ENCODE measurements at places on chromosomes 7 and 10.
A peak's percentile ranks its signal among the peaks of the same experiment; 100 is the strongest.

DNA sequence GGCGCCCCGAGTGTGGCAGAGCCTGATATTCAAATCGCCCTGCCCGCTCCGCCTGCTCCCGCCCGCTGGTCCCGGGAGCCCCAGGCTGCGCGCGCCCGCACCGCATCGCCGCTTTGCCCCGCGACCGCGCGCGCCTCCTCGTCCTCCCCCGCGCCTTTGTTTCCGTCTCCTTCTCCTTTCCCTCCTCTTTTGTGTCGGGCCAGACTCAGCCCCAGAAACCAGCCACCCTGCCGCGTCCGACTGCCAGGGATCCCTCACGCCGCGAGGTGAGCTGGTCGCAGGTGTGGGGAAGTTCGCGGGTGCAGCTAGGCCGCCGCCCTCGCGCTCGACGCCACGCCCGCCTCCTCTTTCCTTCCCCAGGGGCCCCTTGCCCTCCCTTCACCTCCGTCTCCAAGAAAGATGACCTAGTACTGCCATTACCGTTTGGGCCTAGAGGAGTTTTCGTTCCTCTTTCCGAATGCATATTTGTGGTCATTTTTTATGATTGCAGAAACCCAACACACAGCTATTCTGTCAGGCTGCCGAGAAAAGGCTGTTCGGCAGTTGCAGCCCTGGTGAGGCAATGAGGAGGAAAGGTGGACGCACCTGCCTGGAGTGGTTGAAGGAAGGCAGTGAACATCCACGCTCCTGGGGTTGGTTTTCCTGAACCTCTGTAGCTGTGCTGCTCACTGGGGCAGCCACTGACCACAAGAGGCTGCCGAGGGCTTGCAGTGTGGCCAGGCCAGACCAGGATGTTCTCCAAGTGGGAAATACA, 107.3 kb downstream of the SNX10 start:
- peak; percentile 50 for DNase-seq

DNA sequence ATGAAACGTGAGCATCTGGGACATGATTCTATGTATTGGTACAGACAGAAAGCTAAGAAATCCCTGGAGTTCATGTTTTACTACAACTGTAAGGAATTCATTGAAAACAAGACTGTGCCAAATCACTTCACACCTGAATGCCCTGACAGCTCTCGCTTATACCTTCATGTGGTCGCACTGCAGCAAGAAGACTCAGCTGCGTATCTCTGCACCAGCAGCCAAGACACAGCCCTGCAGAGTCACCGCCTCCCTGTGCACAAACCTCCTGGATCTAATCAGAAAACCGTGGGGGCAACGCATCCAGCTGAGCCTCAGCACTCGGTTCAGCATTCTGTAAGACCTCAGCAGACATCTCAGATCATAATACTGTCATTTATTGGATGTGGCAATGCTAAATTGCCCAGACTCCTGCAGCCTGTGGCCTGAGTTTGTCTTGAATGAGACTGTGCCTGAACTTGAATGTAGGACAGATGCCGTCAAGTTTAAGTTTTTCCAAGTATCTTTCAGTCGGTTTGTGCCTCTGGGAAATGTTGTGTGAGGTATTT, 41.5 kb upstream of the PRSS58 start:
- no peak for DNase-seq

GRCh38 chr7:132576721-132577085, 433 bp upstream of the PLXNA4 start:
- no peak for DNase-seq

DNA sequence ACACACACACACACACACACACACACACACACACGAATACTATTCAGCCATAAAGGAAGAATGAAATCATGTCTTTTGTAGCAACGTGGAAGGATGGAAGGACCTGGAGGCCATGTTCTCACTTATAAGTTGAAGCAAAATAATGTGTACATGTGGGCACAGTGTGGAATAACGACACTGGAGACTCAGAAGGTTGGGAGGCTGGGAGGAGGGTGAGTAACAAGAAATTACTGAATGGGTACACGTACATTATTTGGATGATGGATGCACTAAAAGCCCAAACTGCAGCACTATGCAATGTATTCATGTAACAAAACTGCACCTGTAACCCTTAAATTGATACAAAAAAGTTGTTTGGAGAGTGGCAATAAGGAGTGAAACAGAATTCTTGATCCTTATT, 32.1 kb downstream of the KMT2C start:
- no peak for DNase-seq

GRCh38 chr10:90644165-90644564, 213.7 kb downstream of the HTR7 start:
- DNase-seq, result no peak

DNA sequence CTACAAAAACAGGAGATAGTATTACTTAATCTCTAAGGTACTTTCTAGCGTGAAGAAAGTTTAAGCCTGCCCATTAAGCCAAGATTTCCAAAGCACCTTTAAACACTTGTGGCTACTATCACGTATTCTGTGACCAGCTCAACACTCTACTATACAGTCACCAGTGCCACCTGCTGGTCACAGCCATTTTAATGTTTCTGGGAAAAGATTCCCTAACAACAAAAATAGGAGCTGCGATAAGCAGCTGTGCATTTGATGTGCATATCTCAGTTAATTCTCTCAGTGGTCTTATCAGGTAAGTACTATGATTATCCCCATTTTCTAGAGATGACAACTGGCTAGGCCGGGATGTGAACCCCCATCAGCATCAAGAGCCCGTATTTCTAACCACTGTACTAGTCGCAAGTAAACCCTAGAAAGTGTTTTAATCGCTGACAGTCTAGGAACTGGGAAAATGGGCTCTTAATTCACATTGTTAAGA, 860 bp downstream of the SEC31B start:
- peak; percentile 50 for DNase-seq

DNA sequence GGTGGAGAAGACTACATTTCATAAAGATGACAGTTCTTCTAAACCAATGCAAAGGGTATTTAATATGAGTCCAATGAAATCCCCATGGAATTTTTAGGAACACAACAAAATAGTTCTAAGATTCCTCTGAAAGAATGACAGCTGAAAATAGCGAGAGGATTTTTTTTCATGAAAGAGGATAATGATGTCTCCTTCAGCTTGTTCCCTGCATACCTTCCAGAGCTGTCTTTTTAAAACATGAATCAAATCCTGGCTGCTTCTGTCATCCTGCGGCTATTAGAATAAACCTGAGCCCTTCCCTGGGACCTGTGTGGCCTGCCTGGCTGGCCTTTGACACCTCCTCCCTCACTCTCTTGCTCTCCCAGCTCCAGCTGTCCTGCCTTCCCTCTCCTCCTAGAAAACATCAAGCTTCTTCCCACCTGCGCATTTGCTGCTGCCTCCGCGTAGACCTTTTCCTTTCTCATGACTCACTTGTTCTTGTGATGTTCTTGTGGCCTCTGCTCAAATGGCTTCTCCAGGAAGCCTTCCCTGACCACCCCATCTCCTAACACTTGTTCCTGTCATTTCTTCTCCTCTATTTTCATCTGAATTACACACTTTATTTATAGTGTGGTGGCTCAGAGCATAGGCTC, 57.4 kb downstream of the EEPD1 start:
- DNase-seq, result no peak
